Activated CD8-positive, alpha-beta memory T cell treated with anti-CD3 and anti-CD28 coated beads for 48 hours (primary cell): ENCODE measurements at places on chromosomes 7 and 10.

- DNase-seq = no peak
Measured at GRCh38 chr10:103473261-103473671, 5.8 kb downstream of the CALHM3 start.

- DNase-seq = no peak
Measured at GRCh38 chr7:55593172-55593514, 20.8 kb upstream of the VOPP1 start.

DNA sequence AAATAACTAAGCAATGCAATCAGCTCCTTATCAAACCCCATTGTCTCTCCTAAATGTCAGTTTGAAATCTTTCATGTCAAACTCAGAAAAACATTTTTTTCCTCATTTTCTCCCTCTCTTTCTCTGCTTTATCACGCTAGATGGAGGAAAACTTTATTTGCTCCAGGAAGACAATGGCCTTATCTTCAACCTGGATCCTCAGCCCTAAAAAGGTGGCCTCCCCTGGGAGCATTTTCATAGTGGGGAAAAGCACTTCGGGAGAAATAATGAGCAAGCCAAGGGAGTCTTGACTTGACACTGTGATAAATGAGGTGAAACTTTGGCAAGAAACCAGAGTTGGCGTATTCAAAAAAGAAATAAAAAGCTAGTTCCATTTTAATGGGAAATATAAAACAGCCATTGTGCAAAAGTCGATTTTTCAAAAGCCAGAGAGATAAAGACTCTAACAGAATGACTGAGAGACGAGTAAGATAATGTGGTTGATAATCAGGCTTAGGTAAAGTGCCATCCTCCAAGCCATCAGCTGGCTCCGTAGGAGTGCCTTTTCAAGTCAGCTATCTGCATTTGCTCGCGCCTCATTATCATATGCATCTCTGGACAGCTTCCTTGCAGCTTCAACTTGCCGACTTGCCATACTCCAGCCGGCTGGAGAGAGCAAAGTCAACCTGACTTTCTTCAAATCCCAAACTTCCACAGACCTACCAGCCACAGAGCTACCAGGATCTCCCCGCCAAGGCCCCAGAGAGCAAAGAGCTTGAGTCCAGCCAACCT, 19.9 kb downstream of the HABP2 start:
- no peak for DNase-seq

DNA sequence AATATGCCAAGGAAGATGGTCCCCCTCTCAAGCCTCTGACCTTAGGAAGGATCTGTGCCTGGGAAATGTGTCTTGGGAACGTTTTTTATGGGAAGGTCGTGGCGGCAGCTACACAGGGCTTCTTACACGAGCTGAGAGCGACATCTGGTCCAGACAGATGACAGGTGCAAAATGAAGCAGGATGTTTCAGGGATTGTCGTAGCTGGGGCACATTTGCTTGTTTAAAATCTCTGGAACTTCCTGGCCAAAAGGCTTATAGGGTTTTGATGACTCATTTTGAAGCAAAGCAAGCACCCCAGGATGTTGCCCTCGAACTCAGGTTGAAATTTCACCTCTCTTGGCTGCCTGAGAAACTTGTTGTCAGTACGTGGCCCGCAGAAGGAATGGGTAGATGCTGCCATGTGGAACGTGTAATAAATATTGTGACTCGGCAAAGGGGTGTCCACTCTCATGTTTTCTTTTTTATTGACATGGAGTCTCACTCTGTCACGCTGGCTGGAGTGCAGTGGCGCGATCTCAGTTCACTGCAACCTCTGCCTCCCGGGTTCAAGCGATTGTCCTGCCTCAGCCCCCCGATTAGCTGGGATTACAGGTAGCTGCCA, 117.5 kb downstream of the CAMK1D start:
- no peak for DNase-seq

DNA sequence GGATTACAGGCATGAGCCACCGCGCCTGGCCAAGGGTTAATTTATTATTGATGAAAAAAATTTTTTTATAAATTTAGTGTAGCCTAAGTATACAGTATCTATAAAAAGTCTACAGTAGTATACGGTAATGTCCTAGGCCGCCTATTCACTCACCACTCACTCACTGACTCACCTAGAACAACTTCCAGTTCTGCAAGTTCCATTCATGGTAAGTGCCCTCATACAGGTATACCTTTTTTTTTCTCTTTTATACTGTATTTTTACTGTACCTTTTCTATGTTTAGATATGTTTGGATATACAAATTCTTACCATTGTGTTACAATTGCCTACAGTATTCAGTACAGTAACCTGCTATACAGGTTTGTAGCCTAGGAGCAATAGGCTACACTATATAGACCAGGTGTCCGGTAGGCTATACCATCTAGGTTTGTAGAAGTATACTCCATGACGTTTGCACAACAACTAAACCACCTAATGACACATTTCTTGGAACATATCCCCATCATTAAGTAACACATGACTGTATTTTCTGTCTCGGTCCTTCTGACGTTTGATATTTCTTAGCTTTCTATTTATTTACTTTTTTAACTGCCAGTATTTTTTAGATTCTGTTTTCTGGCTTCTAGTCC, 23.4 kb downstream of the IRF5 start:
- no peak for DNase-seq

- no peak for DNase-seq
Measured at GRCh38 chr10:4648999-4649398, 177.0 kb upstream of the AKR1E2 start.
